RPMI7951 (cell line): ENCODE measurements at places on chromosomes 13 and 19. TPM values are rescaled to one million over a fixed set of nuclear protein-coding genes. Genes with fewer than 3 reads are reported as not detected.

SDHAF1 gene
- total RNA-seq: 25.8 and 34.0 TPM in 2 replicates

GARIN5A gene
- total RNA-seq: 1.3 TPM in 1 of 2 replicates, not detected in the other

KLK15 gene
- not detected in 2 replicates for total RNA-seq

CABP5 gene
- not detected in 2 replicates for total RNA-seq

COPE gene
- 324 and 407 TPM in 2 replicates for total RNA-seq

UTP14C gene
- 7.0 and 7.1 TPM in 2 replicates for total RNA-seq

ATP8B3 gene
- 5.5 and 7.8 TPM in 2 replicates for total RNA-seq

PRDX2 gene
- 443 and 513 TPM in 2 replicates for total RNA-seq

EBI3 gene
- 0.39 and 1.1 TPM in 2 replicates for total RNA-seq

PSG4 gene
- total RNA-seq: 3.3 and 4.6 TPM in 2 replicates

PALM3 gene
- total RNA-seq: under 0.01 TPM in 2 replicates

GPR4 gene
- 0.10 TPM in 1 of 2 replicates, not detected in the other for total RNA-seq

SYDE1 gene
- total RNA-seq: 15.0 and 23.3 TPM in 2 replicates

SIAH3 gene
- not detected in 2 replicates for total RNA-seq

SIGLEC5 gene
- not detected in 2 replicates for total RNA-seq

GZMM gene
- 1.3 and 3.6 TPM in 2 replicates for total RNA-seq

AMH gene
- total RNA-seq: 0.48 TPM in 1 of 2 replicates, not detected in the other

ELANE gene
- not detected in 2 replicates for total RNA-seq

SARS2 gene
- 11.5 and 17.3 TPM in 2 replicates for total RNA-seq

APC2 gene
- not detected in 2 replicates for total RNA-seq

GFY gene
- not detected in 2 replicates for total RNA-seq

SLC46A3 gene
- 7.6 and 8.4 TPM in 2 replicates for total RNA-seq
